ENCODE measurements at places on chromosomes 7 and 10.

DNA sequence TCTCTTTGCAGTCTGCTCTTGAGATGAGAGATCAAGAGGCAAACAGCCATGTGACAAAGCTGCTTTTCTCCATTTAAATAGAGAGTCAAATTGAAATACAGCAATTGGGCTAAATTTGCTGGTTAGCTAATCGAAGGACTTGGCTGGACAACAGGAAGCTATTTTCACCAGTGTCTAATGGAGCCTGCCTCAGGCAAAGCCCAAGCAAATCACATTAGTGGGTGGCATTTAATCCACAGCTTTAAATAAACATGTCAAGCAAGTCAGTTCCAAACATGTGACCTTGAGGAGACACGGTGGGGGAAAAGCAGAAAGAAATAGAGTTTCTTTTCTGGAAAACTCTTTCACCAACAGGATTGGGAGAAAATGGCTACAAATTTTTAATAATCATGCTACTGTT is 180.5 kb upstream of the AOAH start:
- DNase-seq, result no peak

GRCh38 chr7:32194537-32194936 is 124.3 kb upstream of the PDE1C start:
- no peak for DNase-seq

- no peak for DNase-seq
Measured at GRCh38 chr7:116862951-116863670, 724 bp downstream of the CAPZA2 start.

GRCh38 chr7:139734395-139734794 is 43.4 kb downstream of the HIPK2 start:
- no peak for DNase-seq

GRCh38 chr10:52883996-52884871 is 111.7 kb upstream of the MBL2 start:
- no peak for DNase-seq

DNA sequence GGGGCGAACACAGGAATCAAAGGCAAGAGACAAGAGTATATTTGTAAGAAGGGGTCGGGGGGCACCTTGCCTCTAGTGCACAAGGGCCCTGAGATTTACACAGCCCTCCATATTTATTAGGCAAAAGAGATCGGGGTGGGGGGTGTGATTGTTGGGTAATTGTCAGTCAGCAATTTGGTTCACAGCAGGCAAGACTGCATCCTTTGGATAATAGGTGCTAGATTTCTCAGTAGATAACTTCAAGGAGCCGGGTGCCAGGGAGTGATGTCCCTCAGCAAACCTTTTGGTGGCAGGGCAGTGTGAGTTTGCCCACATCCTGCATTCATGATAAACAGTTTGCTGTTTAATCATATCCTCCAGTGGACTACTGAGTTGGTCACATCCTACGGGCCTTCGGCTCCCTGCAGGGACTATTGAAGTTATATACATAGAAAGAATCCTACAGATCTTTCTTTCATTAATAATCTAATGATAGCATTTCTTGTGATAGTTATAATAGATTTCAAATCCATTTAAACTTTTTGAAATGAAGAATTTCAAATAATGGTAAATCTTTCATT is 178.5 kb downstream of the GNAI1 start:
- DNase-seq, result no peak

DNA sequence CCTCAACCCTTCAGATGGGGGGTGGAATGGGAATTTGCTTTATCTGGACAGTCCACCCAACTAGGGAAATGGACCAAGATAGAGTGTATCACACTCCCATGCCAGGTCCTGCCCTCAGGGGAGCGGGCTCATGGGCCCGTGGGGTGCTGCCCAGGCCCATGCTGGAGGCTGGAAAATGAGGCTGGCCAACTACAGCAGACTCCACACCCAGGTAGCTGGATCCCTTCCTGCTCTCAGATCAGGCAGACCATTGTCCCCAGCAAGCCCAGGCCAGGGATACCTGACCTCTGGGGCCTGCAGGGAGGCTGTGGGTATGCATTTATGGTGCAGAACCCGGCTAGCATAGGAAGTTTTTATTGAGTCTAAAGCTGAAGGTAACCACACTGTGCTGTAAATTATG is 162.4 kb downstream of the TCERG1L start:
- no peak for DNase-seq

DNA sequence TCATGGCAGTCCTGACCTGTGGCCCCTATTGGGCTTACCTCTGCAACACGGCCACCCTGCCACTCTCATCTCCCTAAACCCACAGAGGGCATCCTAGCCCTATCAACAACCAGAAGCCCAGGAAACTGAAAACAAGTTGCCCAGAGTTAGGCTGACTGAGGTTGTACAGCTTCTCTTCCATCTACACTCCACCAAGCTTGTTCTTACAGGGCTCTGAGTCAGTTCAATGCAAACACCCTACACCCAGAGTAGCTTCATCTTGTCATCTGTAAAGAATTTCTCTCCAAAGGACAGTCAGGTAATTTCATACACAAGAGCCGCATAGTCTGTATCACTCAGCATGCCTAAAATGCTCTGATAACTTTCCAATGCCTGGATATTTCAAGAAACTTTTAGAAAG is 175.4 kb downstream of the ARID5B start:
- DNase-seq, result no peak

DNA sequence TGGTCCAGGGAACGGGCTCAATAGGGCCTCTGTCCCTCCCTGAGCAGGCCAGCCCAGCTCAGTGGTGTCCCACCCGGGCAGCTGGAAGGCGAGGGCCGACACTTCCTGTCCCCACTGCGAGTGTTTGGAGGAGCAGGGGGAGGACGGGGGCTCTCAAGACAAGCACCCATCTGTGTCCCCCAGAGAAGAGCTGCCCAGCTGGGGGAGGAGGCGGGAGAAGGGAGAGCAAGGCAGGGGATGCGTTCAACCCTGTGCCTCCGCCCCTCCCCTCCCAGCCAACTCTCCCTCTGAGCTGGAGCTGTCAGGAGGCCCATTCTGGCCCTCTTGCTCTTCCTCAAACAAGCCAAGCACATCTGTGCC is 35.7 kb downstream of the ZCCHC24 start:
- DNase-seq, result no peak

DNA sequence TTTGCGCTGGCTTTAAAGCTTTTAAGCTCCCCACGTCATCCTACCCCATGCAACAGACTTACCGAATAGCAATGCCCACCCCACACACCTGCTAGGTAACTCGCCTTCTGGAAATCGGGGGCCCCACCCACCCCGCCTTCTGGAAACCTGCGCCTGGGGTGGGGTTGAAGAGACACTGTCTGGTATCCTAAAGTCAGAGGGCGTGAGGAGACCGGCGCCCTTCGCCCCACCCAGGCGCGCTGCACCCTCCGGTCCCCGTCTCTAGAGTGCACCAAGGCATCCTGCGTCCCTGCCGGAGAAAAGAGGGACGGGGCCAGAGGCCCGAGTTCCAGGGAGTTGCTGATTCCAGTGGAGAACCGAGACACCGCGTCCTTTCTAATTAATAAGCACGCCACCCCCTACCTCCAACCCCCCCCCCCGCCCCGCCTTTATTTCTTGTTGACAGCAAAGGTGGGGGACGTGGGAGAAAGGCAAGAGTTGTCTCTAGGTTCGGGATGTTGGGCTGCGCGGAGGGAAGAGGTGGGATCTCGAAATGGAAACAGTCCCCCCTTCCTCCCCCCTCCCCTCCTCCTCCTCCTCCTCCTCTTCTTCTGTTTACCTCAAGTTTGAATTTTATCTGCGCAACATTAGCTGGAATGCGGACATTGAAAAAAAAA is 220.9 kb upstream of the MKLN1 start:
- DNase-seq, result no peak

GRCh38 chr10:43257347-43258210 is 9.3 kb downstream of the RASGEF1A start:
- DNase-seq, result no peak

DNA sequence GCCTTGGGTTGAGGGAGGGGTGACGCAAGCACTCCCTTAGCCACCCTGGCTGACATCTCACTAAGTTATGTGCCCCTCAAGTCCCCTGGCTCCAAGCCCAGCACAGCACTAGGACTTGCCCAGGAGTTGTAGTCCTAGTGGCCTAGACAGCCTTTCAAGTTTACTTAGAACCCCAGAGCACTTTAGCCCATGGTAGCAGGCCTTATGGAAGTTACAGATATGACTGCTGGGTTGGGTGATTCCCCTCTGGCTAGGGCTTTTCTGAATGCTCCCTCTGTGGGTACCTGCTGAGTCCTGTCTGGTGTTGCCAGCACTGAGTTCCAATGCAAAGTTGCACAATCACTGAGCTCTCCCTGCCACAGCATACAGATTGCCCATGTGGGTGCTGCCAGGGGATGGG is 83.2 kb downstream of the AHCYL2 start:
- DNase-seq, result no peak

GRCh38 chr7:104900525-104901239 is 113.3 kb upstream of the KMT2E start:
- DNase-seq, result no peak

GRCh38 chr10:11874568-11875493 is 51.7 kb downstream of the PROSER2 start:
- DNase-seq, result peak; percentile 45

GRCh38 chr10:35896001-35896400 is 253.9 kb upstream of the FZD8 start:
- no peak for DNase-seq

- DNase-seq, result no peak
Measured at GRCh38 chr7:113918946-113919345, at the start of gene PPP1R3A. Gene PPP1R3A (minus strand): TSS chr7:113919009. CDS start chr7:113918996, 13 bp downstream.

DNA sequence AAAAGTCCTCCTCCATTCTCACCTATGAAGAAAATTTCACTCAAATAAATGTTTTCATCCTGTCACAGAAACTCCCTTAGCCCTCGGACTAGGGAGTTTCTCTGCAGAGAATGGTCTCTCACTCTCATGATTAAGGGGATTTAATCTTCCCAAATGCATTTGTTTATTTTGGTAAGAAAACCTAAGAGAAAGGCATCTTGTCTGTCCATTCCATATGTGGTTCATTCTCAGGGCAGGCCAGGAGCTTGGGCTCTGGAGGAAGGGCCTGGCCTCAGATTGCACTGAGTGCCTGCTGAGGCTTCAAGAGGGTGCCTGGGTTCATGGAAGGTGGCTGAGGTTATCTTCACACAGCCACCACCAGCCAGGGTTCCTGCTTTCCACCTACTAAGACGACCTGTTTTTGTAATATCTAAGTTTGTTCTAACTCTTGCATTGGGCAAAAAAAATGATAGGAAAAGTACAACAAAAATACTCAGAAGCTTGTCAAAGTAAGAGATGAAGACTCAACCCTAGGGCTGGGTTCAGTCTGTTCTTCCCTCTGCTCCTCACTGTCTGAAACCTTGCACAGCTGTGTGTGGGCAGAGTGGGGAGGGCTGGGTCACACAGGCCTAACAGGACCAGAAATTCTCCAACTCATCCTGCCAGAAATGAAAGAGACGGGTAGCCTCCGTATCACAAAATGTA is 186.7 kb downstream of the CXCL12 start:
- no peak for DNase-seq

DNA sequence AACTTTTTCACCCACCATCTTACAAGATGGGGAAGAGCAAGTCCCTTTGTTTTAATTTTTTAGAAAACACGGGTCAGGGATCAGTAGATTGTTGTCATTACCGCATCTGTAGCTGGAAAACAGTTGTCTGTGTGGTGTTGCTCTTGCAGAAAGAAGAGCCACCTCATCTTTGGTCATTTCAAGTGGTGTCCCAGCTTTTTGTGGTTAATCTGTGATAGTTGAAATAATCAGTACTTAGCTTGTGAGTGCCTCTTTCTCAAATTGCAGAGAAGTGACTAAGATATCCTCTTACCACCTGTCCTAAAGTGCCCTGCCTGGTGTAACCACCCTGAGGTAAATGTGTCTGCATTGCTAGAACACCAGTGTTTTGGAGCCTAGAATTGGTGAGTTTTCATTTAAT is 5.5 kb downstream of the PRPF18 start:
- DNase-seq, result no peak

- no peak for DNase-seq
Measured at GRCh38 chr10:132322586-132323048, 9.4 kb upstream of the LRRC27 start.

- DNase-seq, result no peak
Measured at GRCh38 chr10:123558651-123559050, 107.5 kb upstream of the GPR26 start.

- no peak for DNase-seq
Measured at GRCh38 chr10:25206693-25207414, 32.1 kb downstream of the GPR158 start.

DNA sequence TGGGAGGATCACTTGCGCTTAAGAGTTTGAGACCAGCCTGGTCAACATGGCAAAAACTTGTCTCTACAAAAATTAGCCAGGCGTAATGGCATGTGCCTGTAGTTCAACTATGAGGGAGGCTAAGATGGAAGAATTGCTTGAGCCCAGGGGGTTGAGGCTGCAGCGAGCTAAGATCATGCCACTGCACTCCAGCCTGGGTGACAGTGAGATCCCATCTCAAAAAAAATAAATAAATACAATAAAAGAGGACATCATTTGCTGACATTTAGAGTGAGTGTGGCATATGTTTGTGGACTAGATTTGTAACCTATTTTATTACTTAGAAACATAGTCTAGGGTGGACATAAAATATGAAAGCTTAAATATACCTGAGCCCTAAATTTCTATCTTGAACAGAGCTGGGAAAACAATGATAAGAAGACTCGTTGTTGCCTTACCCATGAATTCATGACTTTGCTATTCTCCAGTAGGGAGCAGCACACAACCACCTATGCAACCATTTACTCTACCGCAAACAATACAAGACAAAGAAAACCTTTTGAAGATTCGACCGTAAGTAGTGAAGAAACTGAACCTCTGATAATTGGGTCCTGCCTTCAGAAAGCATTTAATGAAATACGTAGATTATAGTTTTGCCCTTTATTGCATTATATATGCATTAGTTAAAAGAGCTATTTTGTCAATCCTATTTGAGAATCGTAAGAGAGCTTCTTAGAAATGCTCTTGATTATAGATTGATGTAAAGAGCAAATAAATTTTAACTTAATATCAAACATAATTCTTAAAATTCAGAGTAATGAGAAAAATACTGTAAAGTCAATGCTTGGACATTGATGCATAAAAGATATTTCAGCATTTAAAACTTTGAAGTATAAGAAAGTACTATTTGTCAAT is 83.5 kb downstream of the GNAT3 start:
- DNase-seq, result no peak

DNA sequence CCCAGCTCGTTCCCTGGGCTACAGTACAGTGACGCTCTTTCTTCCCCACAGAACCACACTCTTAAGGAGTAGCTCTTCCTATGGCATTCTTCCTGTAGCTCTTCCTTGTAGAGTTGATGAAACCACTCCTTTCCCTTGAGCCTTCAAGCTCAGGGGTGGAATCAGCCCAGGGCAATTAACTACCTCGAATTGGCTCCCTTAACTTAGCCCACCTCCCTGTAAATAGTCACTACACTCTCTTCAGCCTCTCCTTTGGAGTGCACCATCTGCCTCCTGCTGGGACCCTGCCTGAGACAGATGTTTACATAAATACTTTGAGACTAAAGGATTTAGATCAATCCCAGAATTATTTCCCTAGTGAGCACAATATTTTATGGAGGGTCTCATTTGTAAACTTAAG is 537.8 kb upstream of the AUTS2 start:
- no peak for DNase-seq

GRCh38 chr10:74177140-74177677 is 26.2 kb downstream of the ADK start:
- DNase-seq, result peak; percentile 25

DNA sequence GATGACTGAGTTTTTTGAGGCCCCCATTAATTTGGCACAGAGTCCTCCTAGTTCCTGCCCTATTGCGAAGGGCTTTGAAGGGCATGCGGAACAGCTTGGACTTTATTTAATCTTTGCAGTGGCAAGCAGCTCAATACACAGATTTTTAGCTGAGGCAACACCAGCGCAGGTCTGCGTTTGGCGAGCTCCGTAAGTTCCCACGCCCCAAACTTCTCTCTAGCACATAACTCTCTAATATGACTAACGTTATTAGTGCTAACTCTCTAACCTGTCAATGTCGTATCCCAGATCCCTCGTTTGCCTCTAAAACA is 366 bp upstream of the TAF3 start:
- no peak for DNase-seq
